ENCODE measurements at places on chromosomes 16 and 17. TPM values are rescaled to one million over a fixed set of nuclear protein-coding genes. Genes with fewer than 3 reads are reported as not detected.

The RANBP10 gene
- 8.9 TPM for total RNA-seq

The MEIOC gene
- 2.5 TPM for total RNA-seq

The TNRC6A gene
- 23.2 TPM for total RNA-seq

The SPATA32 gene
- total RNA-seq: 0.13 TPM

The FZD2 gene
- 35.0 TPM for total RNA-seq

The DUS1L gene
- total RNA-seq: 142 TPM

The PIPOX gene
- total RNA-seq: 0.21 TPM

The GDPD1 gene
- total RNA-seq: 0.67 TPM

The WNT9B gene
- total RNA-seq: not detected

The SUZ12 gene
- 32.5 TPM for total RNA-seq

The MEOX1 gene
- not detected for total RNA-seq
